T-cell (primary cell): ENCODE measurements at places on chromosomes 4 and X.

GRCh38 chrX:12685541-12685940, 105.7 kb upstream of the PRPS2 start:
- DNase-seq: no peak
- H3K4me1 ChIP-seq: no peaks in the 10 kb centered on the region
- peaks cover 2% of the 10 kb centered on the region for H3K27me3 ChIP-seq
- no peak overlapping the region for H3K4me3 ChIP-seq
- H3K36me3 ChIP-seq: no peaks in the 10 kb centered on the region

- no peak overlapping the region for H3K27ac ChIP-seq
- no peaks in the 10 kb centered on the region for H3K27me3 ChIP-seq
- H3K4me3 ChIP-seq: no peak overlapping the region
- no peaks in the 10 kb centered on the region for H3K4me1 ChIP-seq
- H3K36me3 ChIP-seq: no peaks in the 10 kb centered on the region
Observed at GRCh38 chrX:111375747-111376146, 36.2 kb downstream of the DCX start.

- H3K27me3 ChIP-seq: no peaks in the 10 kb centered on the region
- H3K4me3 ChIP-seq: no peak overlapping the region
- no peaks in the 10 kb centered on the region for H3K4me1 ChIP-seq
- H3K36me3 ChIP-seq: no peaks in the 10 kb centered on the region
- H3K27ac ChIP-seq: no peak overlapping the region
Observed at GRCh38 chr4:101039367-101039766, 308.0 kb downstream of the PPP3CA start.

DNA sequence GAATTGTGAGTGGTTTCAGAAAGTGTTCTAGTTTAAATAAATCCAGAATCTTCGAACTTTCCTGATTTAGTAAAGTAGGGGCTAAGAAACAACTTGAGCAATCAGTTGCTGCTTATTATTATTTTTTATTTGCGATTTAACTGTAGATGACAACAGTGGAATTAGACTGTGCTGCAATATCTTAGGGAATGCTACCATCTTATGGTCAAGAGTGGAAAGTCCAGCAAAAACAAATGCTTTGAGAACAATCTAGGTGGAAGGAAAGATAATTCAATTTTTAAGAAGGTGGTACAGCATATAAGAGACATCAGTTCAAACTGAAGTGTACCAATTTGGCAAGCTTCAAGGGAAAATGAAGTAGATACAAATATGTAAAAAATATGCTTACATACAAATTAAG, 73.3 kb downstream of the CYLC1 start:
- no peaks in the 10 kb centered on the region for H3K36me3 ChIP-seq
- DNase-seq: no peak
- H3K27ac ChIP-seq: no peak overlapping the region
- H3K27me3 ChIP-seq: no peaks in the 10 kb centered on the region
- H3K4me3 ChIP-seq: no peak overlapping the region

DNA sequence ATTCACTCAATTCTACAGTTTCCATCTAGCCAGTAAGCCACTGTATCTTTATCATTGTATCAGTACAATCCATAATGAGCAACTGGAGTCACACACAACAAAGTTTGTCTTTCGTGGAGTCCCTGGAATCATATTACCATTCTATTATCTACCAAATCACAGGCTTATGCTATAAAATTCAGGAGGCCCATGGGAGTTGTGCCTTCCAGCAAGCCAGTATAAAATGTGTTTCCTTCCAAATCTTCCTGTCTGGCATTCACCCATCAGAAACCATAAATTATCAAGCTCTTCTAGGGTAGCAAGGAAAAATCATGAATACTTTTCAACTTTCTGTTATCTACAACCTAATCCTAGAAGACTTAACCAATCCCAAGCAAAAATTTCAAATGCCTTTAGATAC, 1383.3 kb upstream of the PCDH7 start:
- no peak overlapping the region for H3K27ac ChIP-seq
- H3K36me3 ChIP-seq: no peaks in the 10 kb centered on the region
- no peaks in the 10 kb centered on the region for H3K4me1 ChIP-seq
- no peaks in the 10 kb centered on the region for H3K27me3 ChIP-seq
- DNase-seq: no peak
